ENCODE measurements at places on chromosomes 6 and 20.

GRCh38 chr6:138979813-138980668 lies 8.0 kb downstream of the REPS1 start:
- no peak for DNase-seq

- DNase-seq = no peak
Observed at GRCh38 chr6:122696079-122696478, 83.4 kb upstream of the FABP7 start.

GRCh38 chr20:5481872-5482271 lies 165.1 kb upstream of the PROKR2 start:
- no peak for DNase-seq

- no peak for DNase-seq
Observed at GRCh38 chr20:32316667-32317066, 39.2 kb downstream of the KIF3B start.

DNA sequence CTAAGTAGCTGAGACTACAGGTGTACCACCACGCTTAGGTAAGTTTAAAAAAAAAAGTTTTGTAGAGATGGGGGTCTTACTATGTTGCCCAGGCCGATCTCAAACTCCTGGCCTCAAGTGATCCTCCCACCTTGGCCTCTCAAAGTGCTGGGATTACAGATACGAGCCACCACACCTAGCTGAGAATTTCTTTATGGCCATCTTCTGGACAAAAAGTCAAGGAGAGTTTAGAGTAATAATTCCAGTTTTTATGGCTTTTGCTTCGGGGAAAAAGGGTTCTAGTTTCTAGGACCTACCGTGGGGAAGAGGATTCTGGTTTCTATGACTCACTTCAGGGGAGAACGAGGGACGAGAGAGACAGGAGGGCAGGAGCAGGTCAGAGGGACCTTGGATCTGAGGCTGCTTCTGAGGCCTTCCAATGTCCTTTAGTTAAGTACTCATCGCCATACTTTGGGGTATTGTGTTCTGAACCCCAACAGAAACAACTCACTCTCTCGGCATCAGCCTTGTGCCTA lies 69.3 kb upstream of the IER3 start:
- no peak for DNase-seq
